ENCODE measurements at places on chromosomes 5 and 9.

- DNase-seq, result no peak
Observed at GRCh38 chr9:35639631-35640030, 11.1 kb downstream of the SIT1 start.

DNA sequence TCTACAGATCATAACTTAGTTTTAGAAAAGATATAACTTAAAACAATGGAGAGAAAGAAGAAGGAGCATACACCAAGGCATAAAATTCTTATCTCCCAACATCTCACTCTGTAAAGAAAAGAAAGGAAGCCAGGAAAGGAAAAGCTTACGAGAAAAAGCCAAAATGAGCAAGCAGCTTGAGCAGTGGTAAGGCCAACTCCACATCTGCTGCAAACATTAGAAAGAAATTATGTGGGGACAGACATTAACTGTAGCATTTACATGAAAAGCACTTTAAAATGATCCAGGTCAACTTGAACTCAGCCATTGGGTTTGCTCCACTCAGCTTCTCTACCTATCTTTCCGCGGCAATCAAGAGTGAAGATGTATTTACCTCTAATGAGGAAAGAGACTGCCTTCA lies 176.9 kb downstream of the BNC2 start:
- DNase-seq, result no peak

DNA sequence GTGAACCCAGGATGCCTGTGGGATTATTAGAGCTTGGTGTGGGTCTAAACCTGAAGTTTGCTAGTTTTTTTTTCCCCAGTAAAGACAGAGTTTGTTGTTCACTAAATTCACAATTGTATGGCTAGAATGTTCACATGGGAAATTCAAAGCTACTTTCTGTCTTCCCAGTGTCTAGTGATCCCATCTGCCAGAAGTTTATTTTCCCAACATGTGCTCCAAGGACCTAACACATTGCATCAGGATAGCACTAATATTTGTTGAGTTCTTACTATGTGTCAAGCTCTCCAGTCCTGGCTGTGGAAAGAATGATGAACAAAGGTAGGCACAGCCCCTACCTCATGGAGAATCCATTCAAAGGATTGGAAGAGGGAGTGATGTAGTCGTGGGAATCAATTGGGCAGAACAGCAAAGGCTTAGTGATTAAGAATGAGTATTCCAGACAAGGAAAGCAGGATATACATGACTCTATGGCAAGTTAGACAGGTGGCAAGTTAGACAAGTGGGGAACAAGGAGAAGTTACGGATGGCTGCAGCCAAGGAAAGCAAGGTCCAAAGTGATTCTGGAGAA lies 521.5 kb upstream of the WWC1 start:
- DNase-seq, result no peak

DNA sequence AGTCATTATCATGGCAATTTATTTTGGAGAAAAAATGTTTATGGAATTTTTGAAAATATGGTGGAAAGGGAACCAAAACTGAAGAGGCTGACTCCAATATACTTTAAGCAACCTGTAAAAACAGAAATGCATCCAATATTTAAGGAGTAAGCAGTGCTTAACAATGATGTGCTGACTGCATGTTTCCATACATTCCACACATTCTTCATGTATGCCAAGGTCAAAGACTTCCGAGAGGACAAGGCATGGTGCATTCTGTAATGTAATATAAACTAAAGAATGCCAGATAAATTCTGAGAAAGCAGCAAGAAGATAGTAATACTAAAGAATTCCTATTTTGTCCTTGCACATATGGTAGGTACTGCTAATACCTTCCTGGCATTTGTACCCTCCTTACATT lies 2015.9 kb upstream of the CDH9 start:
- no peak for DNase-seq
